RPMI7951 (cell line): ENCODE measurements at places on chromosomes 4 and X.
A peak's percentile ranks its signal among the peaks of the same experiment; 100 is the strongest.

- DNase-seq, result no peak
Measured at GRCh38 chrX:34341258-34341657, 209.1 kb upstream of the FAM47A start.

DNA sequence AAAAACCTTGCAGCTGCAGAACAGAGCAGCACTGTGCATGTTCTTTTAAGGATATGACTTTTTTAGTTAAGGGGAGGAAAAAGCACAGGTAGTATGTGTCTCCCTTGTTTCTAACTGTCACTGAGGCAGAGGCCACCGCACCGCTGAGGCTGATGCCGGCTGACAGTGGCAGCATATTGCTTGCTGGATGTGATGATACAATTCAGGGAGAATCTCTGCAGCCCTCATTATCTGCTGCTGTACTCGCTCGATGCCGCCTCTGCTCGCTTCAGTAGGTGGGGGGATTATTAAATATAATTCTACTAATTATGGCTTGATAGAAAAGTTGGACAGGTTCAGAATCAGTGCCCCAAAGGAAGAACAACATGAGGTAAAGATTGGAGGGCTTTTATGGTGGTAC is 378.8 kb upstream of the NOCT start:
- no peak for DNase-seq

DNA sequence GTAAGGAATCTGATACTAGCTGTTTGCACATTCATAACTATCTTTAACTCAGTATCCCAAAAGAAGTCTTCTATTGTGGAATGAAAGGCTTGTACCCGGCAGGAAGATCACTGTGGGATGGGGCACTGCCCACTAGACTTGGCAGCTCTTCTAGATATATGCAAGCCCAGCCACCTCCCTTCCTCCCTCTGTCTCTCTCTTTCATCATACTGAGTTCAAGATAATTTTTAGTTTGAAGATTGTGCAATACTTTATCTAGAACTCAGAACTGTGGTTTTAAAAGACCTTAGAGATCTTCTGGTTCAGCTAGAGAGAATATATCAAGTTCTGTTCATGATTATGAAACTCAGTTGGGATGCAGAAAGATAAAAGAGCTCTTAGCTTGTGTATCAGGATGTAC is 22.5 kb upstream of the GPR34 start:
- DNase-seq, result peak; percentile 14

- no peak for DNase-seq
Measured at GRCh38 chr4:78722878-78723277, 53.3 kb upstream of the BMP2K start.

DNA sequence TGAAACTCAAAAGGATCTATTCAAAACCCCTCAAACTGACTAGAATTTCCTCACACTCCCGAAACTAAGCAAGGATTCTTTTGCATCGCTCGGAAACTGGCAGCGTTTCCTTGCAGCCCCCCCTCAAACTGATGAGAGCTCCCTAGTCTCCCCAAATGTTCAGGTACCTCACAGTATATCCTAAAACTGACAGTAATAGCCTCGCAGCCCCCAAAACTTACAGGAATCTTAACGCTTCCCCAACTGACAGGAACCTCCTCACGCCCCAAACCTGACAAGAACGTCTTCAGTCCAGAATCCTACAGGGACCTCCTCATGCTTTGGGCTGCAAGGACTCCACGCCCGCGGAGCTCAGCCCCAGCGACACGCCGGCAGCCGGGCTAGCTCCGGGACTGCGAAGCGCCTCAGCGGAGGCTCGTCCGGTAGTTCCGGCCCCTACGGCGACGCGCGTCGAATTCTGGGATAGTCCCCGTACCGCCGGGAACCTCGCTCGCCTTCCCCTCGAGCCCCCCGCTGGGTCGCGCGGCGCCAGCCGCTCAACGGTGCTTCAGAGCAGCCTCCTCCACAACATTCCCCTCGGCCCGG is 640 bp downstream of the PHF8 start:
- DNase-seq, result peak; percentile 46

GRCh38 chr4:88792821-88793220 is 95.2 kb upstream of the NAP1L5 start:
- no peak for DNase-seq

GRCh38 chrX:101411984-101412383 is 4.0 kb downstream of the HNRNPH2 start:
- DNase-seq, result no peak

DNA sequence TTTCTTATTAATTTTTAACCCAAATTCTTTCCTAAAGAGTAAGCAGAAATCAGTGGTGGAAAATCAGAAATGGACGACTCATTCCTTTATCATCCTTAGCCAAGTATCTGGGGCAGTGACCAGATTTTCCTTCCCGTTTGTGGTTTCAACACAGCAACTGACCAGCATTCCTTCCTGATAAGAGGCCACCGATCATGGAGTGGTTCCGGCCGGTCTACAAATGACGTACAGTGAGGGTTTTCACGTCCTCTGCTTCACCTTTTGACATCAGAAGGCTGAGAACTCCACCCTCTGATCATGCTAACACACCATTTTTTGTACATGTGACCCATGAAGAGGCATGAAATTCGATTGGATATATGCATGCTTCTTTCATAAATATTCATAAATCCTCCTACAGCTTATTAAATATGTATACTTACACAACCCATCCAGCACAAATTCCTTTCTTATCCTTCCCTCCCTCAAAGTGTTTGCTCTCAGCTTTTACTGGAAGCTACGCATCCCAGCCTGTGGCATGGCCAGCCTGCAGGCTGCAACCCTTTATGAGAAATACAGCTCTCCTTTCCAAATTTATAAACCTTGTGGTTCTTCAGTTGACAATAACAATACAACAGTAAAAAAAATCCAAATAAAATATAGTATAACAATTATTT is 173.0 kb upstream of the CASK start:
- peak; percentile 87 for DNase-seq

DNA sequence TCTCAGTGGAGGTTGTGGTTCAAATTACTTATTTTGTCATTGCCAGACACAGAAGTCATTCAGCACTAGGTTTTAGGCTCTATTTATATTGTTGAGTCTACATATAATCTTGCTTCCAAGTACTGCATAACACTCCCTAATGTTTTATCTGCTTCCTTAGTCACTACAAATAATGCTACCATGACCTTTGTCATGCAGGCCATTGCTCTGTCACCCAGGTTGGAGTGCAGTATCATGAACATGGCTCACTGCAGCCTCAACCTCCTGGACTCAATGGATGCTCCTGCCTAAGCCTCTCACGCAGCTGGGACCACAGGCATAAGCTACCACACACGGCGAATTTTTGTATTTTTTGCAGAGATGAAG is 23.5 kb upstream of the PDZD4 start:
- DNase-seq, result no peak

- DNase-seq, result no peak
Measured at GRCh38 chrX:118219866-118220265, 103.3 kb upstream of the KLHL13 start.

DNA sequence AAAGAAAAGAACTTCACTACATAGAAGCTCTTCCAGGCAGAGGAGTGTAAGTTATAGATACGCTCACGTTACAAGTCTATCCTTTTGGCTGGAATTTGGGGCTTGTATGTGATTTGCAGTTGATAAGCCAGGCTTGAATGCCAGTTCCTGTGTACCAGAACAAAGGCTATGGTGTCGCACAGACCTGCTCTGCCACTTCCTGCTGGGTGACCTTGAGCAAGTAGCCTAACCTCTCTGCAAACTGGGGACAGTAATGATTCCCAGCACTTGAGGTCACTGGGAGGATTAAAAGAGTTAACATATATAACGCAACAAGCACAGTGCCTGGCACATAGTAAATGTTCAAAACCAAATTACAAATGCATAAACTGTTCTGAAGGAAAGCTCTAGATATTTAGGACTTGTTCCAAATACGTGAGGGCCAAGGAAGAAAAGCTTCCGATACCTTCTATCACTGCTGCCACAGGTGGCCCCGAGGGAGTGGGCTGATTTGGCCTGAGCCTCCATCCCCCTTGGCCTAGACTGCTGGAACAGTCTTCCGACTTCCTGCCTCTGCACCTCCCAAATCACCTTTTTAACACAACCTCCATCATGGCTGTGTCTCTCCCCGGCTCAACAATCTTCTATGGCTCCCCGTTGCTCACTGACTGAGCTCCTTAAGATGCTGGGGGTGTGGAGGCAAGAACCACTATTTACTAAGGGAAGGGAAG is 1.3 kb upstream of the SOWAHD start:
- no peak for DNase-seq

- DNase-seq, result no peak
Measured at GRCh38 chr4:124564121-124564520, 148.4 kb downstream of the ANKRD50 start.

- DNase-seq, result peak; percentile 38
Measured at GRCh38 chrX:130704053-130705038, 198.7 kb downstream of the ENOX2 start.

- peak; percentile 70 for DNase-seq
Measured at GRCh38 chr4:40401631-40402030, 66.5 kb downstream of the CHRNA9 start.
